Chondrocyte (in vitro differentiated cells): ENCODE measurements at places on chromosomes 5 and 9.

- DNase-seq: peak; percentile 77
These were observed 15.7 kb downstream of the NACC2 start for GRCh38 chr9:136079211-136079915.

GRCh38 chr5:107474716-107475489 is 195.8 kb downstream of the EFNA5 start:
- no peak for DNase-seq

- peak; percentile 90 for DNase-seq
These were observed 586 bp downstream of the HMGXB3 start for GRCh38 chr5:150000990-150001659.

- no peak for DNase-seq
These were observed 92.2 kb upstream of the TRPC7 start for GRCh38 chr5:136457390-136458013.

DNA sequence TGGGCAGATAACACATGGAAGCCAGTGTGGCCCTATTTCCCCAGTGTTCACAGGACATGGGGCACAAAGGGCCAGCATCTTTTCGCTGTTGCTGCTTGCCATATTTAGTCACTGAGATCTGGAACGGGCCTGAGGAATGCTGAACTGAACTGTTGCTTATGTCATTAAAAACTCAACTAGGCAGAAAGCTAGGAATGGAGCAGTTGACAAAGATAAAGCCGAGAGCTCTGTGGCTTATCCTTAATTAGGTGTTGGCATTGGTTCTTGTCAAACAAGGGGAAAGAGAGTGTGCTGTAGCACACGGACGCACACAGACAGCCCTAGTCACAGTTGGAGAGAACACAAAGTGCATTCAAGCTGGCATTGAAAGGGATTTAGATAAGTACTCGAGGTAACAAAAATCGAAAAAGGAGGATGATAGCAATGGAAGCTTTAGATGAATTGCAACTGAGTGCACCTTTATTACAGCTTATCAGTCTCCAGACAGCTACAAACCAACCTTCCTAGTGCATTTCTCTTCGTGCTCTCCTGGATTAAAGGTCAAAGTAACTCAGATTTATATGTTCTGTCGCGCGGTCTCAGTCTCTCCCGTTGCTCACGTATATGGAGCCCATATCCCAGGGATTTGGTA is 450.2 kb upstream of the ZNF608 start:
- DNase-seq: no peak

- no peak for DNase-seq
These were observed 105.0 kb downstream of the MAPKAP1 start for GRCh38 chr9:125601961-125602360.

GRCh38 chr9:79812507-79813257 is 240.9 kb downstream of the TLE4 start:
- DNase-seq: no peak
